Activated CD4-positive, alpha-beta T cell treated with anti-CD3 and anti-CD28 coated beads for 24 hours (primary cell): ENCODE measurements at places on chromosomes 1 and 21.

DNA sequence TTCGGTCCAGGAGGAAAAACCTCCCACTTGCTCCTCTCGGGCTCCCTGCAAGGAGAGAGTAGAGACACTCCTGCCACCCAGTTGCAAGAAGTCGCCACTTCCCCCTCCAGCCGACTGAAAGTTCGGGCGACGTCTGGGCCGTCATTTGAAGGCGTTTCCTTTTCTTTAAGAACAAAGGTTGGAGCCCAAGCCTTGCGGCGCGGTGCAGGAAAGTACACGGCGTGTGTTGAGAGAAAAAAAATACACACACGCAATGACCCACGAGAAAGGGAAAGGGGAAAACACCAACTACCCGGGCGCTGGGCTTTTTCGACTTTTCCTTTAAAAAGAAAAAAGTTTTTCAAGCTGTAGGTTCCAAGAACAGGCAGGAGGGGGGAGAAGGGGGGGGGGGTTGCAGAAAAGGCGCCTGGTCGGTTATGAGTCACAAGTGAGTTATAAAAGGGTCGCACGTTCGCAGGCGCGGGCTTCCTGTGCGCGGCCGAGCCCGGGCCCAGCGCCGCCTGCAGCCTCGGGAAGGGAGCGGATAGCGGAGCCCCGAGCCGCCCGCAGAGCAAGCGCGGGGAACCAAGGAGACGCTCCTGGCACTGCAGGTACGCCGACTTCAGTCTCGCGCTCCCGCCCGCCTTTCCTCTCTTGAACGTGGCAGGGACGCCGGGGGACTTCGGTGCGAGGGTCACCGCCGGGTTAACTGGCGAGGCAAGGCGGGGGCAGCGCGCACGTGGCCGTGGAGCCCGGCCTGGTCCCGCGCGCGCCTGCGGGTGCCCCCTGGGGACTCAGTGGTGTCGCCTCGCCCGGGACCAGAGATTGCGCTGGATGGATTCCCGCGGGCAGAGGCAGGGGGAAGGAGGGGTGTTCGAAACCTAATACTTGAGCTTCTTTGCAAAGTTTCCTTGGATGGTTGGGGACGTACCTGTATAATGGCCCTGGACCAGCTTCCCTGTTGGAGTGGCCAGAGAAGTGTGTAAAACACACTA lies 45.3 kb downstream of the MRPL39 start:
- DNase-seq: peak; percentile 69

- DNase-seq: no peak
These were observed 58.0 kb downstream of the BEND5 start for GRCh38 chr1:48718705-48719104.

DNA sequence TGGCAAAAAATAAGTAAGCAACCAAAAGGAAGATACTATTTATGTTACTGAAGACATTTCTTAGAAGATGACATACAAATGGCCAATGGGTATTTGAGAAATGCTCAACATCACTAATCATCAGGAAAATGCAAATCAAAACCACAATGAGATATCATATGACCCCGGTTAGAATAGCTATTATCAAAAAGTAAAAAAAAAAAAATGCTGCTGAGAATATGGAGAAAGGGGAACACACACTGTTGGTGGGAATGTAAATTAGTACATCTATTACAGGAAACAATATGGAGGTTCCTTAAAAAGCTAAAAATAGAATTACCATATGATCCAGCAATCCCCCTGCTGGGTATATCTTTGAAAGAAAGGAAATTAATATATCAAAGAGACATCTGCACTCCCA lies 34.3 kb upstream of the CREG1 start:
- DNase-seq: no peak

DNA sequence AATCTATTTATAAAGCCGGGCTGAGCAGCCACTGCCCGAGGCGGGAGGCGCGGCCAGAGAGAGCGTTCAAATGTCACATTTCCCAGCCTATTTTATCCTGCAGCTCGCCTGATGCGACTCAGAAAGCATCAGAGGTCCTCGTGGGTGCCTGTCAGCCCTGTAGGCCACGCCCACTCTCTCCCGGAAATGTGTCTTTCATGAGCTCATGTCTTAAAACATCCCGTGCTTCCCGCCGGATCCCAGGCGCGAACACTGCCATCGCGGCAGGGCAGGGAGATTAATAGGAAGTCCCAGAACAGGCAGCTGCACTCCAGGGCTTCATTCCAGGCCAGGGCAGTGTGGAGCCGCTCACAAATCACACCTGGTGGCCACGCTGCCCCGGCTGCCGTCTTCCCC lies 117.5 kb downstream of the PRDM16 start:
- no peak for DNase-seq

DNA sequence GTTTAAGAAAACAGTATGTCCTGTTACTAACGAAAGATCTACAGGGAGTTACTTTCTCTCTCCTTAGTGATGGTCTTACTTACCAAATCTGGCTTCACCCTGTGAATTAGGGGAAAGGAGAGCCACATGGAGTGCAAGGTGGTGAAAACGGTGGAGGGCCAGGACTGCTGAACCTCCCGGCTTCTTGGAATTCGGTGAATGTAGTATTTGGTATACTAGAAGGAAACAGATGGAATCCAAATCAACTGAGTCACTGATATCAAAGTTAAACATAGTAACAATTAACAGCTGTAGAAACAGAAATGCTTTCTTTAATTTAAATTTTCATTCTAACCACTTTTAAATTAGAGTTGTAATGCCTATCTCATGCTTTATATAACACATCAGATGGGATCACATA lies 45.7 kb downstream of the ALG14 start:
- DNase-seq: no peak

DNA sequence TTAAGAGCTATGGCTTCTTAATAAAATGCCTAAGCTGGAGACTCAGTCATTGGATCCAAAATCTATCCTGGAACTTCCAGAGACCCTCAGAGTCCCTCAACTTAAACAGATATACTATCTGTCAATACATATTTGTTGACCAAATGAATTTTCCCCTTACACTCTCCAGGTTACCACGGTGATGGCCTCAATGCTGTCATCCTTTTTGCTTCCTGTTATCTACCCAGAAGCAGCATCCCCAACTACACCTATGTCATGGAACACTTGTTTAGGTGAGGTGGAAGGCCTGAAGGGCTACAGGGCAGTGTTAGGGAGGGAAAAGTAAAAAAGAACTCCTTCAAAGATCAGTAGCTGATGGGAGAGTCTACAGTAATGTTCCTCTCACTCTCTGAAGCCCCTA lies 4.4 kb upstream of the C1orf56 start:
- no peak for DNase-seq

GRCh38 chr1:209354111-209354839 lies 229.2 kb upstream of the CAMK1G start:
- peak; percentile 31 for DNase-seq

GRCh38 chr1:190478149-190479049 lies 735 bp upstream of the BRINP3 start:
- DNase-seq: no peak

DNA sequence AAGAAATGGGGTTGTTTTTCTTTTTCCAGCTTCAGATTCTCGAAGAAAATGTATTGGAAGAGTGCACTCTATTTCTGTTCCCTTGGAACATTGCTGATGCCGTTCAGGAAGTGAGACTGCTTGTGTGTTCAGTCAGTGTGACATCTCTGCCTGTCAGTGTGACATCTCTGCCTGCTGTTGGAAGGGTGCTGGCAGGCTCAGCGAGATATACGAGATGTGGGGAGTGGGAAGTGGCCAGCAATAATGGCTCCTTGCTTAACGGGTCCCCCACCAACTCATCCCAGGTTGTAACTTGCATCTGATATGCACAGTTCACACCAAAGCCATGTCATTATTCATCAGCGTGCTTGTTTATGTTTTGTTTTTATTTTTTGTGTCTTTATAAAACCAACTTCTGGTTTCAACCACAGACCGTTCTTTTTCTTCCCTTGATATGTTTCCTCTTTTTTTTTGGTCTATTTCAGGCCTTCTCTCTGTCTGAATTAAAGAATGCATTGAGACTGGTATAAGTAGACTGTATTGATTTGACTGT lies 145.4 kb downstream of the GALNT2 start:
- DNase-seq: no peak
